Myocyte (in vitro differentiated cells): ENCODE measurements at places on chromosomes 16 and 17. TPM values are rescaled to one million over a fixed set of nuclear protein-coding genes. Genes with fewer than 3 reads are reported as not detected.

The CDT1 gene
- total RNA-seq, result 0.16 and 1.9 TPM in 2 replicates

The GRAP gene
- total RNA-seq, result 0.31 TPM in 1 of 2 replicates, not detected in the other

The C17orf67 gene
- 2.1 and 5.7 TPM in 2 replicates for total RNA-seq

The COPZ2 gene
- 45.8 and 57.6 TPM in 2 replicates for total RNA-seq

The TNP2 gene
- not detected in 2 replicates for total RNA-seq

The RPL19 gene
- 1,695 and 1,875 TPM in 2 replicates for total RNA-seq
